ENCODE measurements at places on chromosomes 2 and 18.

DNA sequence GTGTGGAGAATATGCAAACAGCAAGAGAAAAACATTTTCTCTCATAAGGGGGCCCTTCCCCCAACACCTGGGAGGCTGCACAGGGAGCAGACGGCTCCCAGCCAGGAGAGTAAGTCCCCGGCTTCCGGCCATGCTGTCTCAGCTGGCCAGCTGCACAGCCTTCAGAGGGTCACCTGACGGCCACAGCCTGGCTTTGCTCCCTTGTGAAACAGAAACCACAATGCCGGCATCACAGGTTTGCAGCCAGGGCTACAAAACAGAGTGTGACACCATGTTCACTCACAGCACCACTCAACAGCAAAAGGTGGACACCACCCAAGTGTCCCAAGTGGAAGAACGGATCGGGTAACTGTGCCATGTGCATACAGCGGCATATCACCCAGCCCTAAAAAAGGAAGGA is 86.9 kb upstream of the GPC1 start:
- no peak for DNase-seq

DNA sequence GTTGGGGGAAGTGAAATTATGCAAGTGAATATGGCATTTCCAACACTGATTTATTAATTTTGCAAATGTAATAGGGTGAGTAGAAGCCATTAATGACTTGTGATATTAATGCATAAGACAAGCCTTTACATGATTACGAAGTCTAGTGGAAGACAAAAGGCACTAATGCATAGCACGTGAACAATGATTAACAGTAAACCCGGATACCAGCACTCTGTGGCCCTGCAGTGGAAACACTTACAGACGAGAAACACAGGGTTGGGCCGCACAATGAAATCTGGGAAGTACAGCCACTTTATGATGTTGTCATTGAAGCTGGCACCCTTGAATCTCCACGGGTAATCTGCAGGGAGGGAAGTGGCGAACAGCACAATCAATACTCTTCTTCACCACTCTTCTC is 233.4 kb downstream of the NAPG start:
- DNase-seq, result no peak

DNA sequence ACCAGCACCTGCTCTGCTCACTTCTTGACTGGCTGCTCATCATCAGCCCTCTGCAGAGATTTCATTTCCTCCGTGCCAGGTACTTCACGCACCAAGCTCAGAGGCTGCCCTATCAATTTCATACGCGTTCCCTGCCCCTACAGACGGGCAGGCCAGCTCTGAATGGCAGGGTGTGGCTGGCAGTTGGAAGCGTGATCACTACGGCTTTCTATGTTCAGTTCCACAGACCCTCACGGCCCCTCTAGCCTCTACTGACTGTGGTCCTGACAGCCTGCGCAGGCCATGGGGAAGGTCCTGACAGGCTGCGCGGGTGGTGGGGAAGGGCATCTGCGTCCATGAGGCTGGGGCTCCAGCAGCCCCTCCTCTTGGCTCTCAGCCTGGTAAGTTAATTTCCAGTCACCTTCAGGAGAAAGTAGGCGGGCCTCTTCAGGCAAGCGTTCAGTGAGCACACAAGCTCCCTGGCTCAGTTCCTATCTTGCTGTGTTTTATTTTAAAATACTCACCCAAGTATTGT is 154.8 kb downstream of the ZNF236 start:
- no peak for DNase-seq

DNA sequence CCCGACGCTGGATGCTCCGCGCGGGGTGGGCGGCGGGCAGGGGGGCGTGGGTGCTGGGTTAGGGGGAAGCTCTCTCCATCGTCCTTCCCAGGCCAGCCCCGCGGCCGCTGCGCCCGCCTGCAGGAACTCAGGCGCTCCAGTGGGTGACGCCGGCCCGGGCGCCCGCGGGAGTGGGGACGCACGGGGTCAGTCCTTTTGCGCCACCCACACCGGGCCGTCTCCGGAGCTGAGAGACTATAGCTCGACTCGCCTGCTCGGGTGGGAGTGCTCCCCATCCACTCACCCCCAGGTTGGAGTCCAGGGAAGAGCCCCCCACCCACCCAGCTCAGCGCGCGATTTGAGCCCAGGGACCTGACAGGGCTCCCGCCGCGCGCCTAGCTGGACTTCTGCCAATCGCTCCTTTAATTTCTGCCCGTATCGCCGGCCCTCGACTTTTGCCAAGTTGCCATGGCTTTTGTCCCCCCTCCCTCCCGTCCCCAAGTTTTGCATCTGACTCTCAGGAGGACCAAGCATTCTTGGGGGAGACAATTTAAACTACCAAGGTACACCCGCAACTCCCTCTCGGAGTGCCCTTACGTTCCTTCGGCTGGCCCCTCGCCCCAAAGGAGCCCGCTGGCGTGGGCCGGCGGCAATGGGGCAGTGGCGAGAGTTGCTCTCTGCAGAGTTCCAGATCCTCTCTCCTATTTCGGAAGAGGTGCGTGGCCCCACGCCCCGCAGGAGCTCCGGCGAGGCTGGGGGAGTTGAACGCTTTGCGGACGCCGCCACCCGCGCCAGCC is 205.8 kb upstream of the SMAD2 start:
- no peak for DNase-seq

DNA sequence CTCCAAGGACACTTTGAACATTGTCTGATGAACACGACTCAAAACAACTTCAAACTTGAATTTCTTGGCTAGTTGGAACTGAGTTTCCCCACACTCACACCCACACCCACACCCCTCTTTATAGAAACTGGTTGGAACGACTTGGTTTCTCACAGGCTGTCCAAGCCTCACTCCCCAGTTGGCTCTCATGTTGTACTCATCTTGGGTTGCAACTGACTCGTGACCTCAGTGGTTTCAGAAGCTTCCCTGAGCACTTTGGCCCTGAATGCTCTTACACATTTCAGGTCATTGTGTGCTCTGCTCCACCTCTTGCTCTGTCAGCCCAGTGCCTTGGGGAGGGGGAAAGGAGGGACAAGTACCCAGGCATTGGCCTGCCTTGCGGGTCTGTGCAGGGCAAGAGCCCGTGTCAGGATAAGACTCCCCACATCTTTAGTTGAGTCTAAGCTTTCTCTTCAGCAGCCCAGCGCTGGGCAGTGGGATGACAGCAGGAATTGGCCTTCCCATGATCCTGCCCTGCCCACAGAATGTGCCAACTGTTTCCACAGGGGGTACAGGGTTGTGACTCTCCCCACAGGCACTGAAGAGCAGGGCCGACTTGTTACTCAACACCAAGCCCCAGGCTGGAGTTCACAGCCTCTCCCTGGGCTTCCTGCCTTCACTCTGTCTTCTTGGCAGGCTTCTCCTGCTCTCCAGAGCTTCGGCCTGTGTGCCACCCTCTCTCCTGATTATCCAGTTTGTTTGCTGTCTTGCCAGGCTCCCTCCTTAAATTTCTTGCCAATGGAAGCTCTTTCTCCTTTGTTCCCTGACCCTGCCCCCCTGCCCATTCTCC is 104.6 kb downstream of the RTN4 start:
- DNase-seq, result no peak

DNA sequence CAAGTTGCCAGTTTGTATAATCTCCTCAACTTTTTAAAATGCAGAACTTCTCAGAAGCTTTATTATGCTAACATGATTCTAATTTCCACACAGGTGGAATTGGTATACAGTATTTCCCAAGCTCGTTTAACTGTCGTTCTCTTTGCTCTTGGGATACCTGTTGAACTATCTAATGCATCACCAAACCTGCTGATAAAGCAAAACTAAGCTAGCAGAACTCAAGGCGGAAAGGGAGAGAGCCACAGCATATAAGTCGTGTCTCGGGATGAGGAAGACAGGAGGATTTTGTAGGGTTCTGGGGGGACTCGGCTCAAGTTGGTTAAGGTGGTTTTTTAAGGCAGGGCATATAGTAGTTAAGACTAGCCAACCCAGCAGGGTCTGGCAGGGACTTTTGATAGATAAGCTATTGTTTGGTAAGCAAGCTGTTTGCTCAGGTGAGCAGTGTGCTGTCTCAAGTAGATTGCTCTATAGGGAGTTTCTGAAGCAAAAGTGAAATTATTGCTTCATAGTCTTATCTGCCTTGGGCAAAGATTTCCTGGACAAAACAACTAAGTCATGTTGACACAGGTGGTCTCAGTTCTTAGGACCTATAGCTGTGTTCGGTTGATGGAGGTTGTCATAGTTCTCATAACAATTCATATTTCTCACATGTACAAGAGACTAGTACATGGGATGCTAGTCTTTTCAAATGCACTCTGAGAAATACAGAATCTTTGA is 28.2 kb upstream of the CHRNA1 start:
- no peak for DNase-seq

DNA sequence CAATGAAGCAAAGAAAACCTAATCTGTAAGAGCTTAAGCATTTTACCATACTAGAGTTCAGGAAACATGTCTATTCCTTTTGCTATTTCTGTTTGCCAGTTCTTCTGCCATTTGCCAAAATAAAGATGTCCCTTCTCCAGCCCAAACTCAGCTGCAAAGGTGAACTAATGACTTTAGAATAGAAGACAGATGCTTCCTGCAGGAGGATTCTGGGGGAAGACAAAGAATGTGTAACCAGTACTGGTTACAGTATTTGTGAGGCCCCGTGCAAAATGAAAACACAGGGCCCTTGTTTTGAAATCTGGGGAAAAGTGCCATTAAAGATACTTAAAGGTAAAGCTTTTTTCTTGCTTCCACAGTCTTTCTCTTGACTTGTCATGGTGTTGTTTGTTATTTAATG is 34.3 kb upstream of the MTX2 start:
- DNase-seq, result no peak

- DNase-seq, result no peak
Observed at GRCh38 chr2:168210216-168210894, 37.0 kb downstream of the STK39 start.

DNA sequence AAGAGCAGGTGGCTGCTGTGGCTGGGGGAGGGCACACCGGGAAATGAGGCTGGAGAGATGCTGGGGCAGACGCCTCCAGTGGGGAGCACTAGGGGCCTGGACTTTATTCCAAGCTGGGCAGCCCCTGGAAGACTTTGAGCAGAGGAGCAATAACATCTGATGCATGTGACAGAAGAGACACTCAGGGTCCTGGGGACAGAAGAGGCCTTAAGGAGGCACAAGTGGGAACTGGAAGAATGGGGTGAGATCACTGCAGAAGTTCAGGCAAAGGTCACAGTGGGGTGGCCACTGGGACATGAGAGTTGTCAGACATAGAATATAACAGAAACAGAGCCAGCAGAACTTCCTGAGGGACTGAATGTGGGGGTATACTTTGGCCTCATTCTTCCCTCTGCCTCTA is 24.0 kb downstream of the TGFA start:
- DNase-seq, result no peak

GRCh38 chr2:105723431-105723830 is 21.3 kb upstream of the NCK2 start:
- no peak for DNase-seq

- DNase-seq, result no peak
Observed at GRCh38 chr2:149430743-149431736, 100.7 kb downstream of the LYPD6 start.

DNA sequence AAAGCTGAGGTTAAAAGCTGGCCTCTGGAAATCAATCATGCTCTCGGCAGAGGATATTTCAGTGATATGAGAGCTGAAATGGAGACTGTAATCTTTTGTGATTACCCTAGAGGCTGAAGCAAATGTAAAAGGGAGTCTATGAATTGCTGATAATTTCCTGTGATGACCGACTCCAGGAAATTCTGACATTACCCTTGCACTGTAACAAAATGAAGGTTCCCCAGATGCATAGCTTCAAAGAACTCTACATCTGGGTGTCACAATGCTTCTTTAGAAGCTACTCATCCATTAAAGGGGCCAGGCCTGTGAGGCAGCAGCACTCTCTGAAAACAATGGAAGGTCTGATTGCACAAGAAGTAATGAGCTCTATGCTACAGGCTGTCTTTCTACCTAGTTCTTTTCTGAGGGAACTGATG is 268.2 kb upstream of the SESTD1 start:
- DNase-seq, result no peak

DNA sequence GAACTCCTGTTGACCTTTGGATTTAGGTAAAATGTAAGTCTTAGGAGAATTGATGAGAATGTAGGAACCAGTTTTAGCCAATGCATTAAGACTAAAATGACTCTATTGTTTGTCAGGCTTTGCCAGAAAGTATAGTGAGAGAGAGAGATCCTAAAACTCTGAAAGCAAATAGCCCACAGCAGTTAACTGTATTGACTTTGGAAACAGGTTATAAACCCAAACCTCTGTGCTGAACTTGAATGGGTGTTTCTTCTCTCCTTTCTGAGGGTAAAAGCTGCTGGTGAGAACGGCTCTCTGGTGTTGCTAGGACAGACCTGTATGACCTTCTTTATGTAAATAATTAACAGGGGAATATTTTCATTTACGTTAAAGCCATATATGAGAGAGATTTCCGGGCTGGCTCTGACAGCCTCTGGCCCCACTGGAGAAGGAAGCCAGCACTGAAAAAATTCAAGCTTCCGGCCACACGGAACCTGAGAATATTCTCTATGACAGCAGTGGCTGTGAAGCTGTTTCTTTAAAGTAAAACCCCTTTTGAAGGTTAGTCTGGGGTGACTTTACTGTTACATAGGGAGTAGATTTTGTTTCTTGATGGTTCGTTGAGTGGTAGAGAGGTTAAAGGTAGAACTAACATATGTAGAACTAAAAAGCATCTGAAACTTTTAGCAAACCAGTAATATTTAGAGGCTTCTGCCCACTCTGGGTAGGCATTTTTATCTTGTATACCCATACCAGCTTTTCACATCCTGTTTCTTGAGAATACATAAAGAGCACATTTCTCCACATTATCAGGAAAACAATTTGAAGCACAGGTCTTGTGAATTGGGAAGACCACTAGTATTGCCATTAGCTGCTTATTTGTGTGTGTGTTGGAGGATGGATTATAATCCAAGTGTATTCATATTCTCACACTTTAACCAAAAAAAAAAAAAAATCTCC is 123.8 kb downstream of the SPTBN1 start:
- DNase-seq, result no peak

- DNase-seq, result no peak
Observed at GRCh38 chr2:219573166-219573565, 1.1 kb downstream of the INHA start.

GRCh38 chr2:45653122-45653913 is 1.8 kb downstream of the PRKCE start:
- no peak for DNase-seq

- no peak for DNase-seq
Observed at GRCh38 chr2:121771976-121772742, 16.7 kb downstream of the TSN start.

DNA sequence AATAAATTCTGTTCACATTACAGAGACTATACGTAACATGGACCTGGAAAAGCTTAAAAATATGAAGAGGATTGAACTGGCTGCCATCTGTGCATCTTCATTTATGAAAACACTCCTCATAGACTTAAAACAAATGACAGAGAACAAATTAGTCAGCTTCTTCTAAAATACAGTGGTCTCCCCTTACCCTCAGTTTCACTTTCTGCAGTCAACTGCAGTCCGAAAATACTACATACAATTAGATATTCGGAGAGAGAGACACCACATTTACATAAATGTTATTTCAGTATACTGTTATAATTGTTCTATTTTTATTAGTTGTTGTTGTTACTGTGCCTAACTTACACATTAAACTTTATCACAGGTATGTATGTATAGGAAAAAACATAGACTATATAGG is 6.5 kb downstream of the RNF103 start:
- no peak for DNase-seq

- no peak for DNase-seq
Observed at GRCh38 chr2:8541636-8542035, 140.2 kb upstream of the ID2 start.
